T1000 (cell line): ENCODE measurements at places on chromosomes 4 and X.

DNA sequence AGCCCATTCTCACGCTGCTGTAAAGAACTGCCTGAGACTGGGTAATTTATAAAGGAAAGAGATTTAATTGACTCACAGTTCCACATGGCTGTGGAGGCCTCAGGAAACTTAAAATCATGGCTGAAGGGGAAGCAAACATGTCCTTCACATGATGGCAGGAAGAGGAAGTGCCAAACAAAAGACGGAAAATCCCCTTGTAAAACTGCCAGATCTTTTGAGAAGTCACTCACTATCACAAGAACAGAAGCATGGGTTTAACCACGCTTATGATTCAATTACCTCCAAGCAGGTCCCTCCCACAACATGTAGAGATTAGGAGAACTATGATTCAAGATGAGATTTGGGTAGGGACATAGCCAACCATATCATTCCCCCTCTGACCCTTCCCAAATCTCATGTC is 335.5 kb downstream of the IL15 start:
- DNase-seq, result no peak

DNA sequence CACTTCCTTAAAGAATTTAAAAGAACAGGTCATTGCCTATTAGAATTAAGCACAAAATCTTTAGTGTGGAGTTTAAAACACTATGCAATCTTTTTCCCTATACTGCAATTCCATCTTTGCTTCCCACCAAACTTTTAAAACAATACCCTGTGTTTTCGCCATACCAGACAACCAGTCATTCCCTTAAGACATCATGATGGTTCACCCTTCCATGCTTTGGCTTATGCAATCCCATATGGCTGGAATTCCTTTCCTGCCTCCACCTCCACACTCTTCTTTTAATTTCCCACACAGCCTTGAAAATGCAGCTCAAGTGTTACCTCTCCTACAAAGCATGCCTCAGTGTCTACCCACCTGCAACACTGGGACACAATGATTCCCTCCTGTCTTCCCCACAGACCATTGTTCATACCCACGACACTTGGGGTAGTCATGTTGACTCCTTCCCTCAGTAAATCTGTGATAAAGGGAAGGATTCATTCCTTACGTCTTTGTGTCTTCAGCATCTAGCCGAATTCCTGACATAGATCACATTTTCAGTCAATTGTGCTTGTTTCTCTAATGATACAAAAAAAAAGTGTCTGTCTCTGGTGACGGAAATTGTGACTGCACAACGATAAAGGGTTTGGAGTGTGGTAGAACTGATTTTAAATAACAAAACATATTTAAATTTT is 166.3 kb downstream of the FNIP2 start:
- no peak for DNase-seq

DNA sequence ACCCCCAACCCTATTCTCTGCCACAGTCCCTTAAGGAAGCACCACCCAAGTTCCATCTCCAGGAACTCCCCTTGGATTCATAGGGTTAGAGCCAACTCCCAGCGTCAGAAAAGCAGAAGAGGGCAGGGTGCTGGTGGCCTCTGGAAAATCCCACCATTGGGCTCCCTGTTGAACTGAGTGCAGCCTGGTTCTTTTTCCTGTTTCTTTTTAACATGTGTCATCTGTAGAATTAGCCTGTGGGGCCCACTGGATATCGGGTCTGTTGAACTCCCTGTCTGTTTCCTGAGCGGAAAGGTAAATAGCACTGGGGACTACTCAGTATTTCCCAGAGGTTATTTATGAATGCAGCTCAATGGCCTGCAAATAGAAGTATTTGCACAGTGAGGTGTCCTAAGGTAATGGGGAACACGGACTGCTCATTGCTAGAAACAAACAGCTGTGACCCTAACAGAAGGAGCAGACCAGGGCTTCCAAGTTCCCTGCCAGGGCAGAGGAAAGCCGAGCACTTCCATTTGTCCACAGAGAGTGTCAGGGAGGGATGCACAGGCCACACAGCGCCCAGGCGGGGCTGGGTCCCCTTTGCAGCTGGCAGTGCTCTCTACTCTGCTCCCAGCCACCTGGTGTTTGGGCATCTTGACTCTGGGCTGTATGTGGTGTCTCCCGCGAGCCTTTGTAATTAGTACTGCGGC is 102.6 kb downstream of the FHDC1 start:
- no peak for DNase-seq

- DNase-seq, result no peak
These were observed 24.3 kb downstream of the LEF1 start for GRCh38 chr4:108144451-108144850.

GRCh38 chr4:137389911-137390520 is 142.3 kb downstream of the PCDH18 start:
- no peak for DNase-seq
